Activated T-cell treated with anti-CD3 and anti-CD28 coated beads for 48 hours (primary cell): ENCODE measurements at places on chromosomes 4 and X.
A peak's percentile ranks its signal among the peaks of the same experiment; 100 is the strongest.

GRCh38 chrX:118498755-118499154 is 3.1 kb downstream of the DOCK11 start:
- DNase-seq: no peak

DNA sequence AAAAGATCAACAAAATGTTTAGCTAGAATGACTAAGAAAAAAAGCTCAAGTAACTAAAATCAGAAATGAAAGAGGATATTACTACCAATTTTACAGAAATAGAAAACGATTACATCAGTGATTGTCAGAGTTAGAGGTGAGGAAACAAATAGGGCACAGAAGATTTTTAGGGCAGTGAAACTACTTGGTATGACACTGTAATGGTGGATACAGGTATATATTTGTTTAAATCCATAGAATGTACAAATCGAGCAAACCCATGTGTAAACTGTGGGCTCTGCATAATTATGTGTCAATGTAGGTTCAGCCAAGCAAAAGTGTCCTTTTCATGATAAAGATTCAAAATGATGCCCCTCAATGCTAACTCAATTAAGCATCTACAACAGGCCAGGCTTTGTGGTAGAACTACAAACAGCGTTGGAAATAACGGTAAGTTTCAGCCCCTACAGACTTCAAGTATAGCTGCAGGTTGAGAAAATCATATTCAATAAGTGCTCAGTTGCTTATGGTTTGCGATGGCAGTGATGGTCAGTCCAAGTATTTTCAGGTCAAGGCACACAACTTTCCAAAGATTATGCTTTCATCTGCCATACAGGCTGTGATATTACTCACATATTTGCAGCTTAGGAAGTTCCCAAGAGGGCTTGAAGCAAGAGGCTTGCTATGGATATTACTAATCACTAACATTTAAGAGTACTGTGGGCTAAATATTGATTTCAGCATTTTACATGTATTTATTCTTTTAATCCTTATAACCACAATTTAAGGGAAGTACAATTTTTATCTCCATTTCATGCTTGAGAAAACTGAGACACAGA is 158.6 kb downstream of the TET2 start:
- no peak for DNase-seq

DNA sequence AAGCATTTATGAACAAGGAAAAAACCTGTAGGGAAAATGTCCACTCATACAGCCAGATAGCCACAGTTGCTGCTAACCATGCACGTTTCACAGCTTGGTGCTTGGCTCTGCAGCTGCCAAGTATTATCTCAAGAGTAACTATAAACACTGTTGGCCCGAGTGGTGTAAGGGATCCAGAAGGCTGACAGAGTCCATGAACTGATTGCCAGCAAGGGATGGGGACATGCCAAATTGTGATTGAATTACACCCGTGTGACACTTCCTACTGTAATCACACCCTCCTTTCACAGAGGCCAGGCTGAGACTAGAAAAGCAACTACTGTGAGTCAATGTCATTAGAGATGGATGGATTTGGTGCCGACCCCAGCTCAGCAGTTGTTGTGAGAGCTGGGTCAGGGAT is 223.9 kb upstream of the ANKRD50 start:
- no peak for DNase-seq

GRCh38 chrX:12412561-12412960 is 274.3 kb downstream of the FRMPD4 start:
- no peak for DNase-seq

DNA sequence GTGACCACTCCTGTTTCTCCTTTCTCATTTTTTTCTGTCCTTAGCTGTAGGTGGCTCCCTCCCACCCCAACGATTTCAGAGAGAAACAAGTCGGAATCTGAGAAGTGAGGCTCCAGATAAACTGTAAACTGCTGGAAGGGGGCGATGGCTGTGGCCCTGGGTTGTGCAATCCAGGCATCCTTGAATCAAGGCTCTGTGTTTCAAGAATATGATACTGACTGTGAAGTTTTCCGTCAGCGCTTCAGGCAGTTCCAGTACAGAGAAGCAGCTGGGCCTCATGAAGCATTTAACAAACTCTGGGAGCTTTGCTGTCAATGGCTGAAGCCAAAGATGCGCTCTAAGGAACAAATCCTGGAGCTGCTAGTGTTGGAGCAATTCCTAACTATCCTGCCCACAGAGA is 37.7 kb downstream of the ETDC start:
- no peak for DNase-seq

GRCh38 chr4:7989654-7990053 is 50.0 kb upstream of the AFAP1 start:
- DNase-seq: no peak

GRCh38 chrX:129663171-129663570 is 8.4 kb upstream of the APLN start:
- no peak for DNase-seq

DNA sequence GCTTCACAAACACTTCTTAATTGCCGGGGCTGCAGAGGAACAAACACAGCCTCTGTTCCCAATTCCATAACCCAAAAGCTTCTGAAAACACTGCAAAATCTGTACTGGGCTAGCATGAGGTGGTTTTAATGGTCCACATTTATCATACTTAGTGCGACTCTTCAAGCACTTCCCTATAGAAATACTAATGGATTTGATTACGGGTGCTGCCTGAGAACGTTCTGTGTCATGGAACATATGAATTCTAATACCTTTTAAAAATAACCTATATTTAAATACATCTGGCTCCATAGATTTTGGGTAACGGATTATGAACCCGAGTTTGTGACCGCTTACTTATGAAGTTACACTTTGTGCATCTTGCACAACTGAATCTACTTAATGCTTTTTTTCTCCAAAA is 35.4 kb upstream of the STS start:
- no peak for DNase-seq

- no peak for DNase-seq
These were observed 276.8 kb downstream of the FBXW7 start for GRCh38 chr4:152258804-152259708.

- no peak for DNase-seq
These were observed 57.2 kb upstream of the BEX4 start for GRCh38 chrX:103157496-103158316.

DNA sequence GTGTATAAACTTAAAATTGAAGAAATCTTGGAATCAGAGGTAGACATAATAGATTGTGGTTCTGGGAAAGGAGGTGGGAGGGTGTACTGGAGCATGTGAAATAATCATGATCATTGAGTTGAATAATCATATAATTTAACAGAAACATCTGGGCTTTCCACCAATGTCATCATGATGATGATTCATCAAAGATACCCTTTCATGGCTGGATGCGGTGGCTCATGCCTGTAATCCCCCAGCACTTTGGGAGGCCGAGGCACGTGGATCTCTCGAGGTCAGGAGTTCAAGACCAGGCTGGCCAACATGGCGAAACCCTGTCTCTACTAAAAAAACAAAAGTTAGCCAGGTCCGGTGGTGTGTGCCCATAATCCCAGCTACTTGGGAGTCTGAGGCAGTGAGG is 6.7 kb upstream of the RUFY3 start:
- DNase-seq: no peak

- peak; percentile 25 for DNase-seq
These were observed 783 bp downstream of the RBPJ start for GRCh38 chr4:26321373-26322221.

DNA sequence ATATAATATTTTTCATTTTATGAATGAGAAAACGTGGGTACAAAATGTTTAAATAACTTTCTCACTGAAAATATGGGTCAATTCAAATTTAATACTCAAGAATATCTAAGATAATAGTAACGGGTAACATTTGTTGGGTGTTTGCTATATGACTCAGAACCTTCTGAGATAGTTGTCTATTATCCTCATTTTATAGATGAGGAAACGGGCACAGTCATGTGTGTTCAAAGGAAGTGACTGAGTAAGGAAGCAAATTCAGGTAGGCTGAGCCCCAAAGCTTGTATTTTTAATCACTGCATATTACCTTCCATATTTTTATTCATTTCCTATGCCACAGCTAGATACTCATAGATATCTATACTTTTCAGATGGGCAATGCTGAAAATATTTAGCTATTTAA is 12.2 kb upstream of the CAMK2D start:
- DNase-seq: no peak

DNA sequence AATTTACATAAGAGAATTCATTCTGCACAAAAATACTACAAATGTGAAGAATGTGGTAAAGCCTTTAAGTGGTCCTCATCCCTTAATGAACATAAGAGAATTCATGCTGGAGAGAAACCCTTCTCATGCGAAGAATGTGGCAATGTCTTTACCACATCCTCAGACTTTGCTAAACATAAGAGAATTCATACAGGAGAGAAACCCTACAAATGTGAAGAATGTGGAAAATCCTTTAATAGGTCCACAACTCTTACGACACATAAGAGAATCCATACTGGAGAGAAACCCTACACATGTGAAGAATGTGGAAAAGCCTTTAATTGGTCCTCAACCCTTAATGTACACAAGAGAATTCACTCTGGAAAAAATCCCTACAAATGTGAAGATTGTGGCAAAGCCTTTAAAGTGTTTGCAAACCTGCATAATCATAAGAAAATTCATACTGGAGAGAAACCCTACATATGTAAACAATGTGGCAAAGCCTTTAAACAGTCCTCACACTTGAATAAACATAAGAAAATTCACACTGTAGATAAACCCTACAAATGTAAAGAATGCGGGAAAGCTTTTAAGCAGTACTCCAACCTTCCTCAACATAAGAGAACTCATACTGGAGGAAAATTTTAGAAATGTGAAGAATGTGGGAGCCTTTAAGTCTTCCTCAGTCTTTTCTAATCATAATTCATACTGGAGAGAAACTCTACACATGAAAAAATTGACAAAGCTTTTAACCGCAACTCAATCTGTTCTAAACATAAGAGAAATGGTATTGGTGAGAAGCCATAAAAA is 37.4 kb downstream of the ZNF718 start:
- DNase-seq: no peak

DNA sequence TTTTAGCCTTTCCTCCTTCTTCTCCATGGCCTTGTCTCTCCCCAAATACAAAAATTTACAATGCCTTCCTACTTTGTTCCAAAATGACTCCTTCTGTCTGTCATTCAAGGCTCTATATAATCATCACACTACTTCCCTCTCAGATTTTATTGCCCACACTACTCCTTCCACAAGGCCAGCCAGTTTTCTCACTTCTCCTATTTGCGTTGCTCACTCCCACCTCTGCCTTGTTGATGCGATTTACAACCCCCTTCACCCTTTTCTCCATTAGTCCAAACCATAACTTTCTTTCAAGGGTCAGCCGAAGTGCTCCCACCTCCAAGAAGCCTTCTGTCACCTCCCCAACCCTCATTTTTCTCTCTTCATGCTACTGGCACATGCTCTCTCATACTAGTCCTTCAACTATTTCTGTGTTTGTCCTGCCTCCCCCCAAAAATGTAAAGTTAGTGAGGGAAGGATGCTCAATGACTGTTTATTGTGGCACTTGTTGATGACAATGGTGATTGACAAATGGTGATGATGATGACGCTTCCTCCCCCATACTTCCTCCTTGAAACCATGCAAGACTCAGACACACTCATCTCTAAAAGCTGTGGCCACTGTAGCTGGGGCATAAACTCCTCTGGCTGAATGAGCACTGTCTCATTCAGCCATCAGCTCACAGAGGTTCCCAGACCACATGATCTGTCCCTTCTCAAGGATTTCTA is 2.7 kb upstream of the XKRX start:
- DNase-seq: peak; percentile 11

- no peak for DNase-seq
These were observed 14.5 kb downstream of the EVC2 start for GRCh38 chr4:5693871-5694270.

GRCh38 chr4:113674733-113675132 is 86.8 kb downstream of the CAMK2D start:
- DNase-seq: no peak

DNA sequence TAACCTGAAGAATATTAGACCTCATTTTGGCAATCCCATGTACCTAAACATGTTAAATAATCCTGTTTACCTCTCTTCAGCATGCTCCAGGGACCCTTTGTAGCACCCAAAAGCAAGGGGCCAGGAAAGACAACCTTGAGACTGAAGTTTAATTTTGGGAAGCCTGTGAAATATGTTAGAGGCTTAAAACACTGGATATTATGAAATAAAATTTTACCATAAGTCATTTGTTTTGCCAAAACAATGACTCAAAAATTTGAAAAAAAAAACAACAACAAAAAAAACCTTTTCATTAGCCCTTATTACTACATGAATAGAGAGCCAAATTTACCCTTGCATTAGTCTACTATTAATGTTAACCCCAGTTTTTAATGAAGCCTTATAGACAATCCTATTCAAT is 49.7 kb downstream of the HMGB2 start:
- DNase-seq: no peak

DNA sequence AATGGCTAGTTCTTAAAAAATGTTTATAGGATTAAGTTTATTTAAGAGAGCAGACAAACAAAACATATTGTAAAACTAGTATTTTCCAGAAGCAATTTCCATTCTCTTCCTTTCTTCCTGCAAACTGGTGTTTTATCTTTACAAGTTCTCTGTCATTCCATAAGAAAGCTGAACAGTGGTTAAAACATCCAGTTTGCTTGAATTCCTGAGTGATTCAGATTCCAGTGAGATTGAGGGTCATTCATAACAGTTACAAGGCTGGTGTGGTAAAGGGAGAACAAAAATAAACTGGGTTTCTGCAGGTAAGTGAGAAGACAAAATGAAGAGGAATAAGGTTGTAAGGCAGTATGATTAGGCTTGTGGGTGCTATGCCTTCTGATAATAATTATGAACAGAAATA is 544.8 kb upstream of the DIPK2B start:
- DNase-seq: no peak

DNA sequence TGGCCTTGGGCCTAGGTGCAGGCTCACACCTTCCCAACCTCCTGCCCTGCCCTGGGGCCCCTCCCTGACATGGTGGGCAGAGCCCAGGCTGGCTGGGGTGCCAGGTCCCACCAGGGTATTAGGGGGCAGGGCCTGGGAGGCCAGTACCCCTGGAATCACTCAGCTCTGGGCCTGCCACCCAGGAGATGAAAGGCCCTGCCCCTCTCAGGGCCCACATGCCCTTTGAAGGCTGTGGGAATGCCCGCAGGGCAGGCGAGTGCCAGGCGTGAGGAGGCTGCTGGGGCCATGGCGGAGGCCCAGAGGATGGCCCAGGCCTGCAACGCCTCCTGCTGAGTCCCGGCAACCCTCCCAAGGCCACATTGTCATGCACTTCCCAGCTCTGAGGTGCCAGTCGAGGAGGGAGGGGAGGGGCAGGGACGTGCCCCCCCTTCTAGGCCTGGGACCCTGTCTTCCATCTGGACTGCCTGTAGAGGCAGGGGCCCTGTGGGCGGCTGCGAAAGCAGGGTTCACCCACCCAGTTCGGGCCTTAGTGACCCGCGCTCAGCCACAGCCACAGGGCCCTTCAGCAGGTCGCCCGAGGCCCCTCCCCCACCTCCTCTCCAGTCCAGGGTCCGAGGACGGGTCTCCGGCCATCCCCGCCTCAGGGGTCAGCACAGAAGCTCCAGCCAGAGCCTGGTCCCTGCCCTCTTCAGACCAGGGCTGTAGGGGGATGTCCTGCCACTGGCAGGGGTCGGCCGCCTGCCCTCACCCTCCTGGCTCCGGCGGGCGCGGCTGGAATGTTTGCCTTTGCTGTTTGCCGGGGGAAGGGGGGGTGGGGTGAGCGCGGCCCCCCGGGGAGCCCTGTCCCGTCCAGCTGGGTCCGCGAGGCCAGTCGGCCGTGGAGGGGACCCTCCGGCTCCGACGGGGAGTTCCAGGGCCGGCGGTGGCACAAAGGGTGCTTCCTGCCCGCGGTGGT is 26.7 kb upstream of the FGFR3 start:
- no peak for DNase-seq
